ENCODE measurements at places on chromosomes 11 and 22.

GRCh38 chr11:47443028-47443700, 5.8 kb downstream of the RAPSN start:
- no peak for DNase-seq

GRCh38 chr22:32573991-32574390, 99.4 kb downstream of the FBXO7 start:
- DNase-seq, result no peak

GRCh38 chr11:44221456-44221855, 88.5 kb downstream of the ALX4 start:
- DNase-seq, result no peak

GRCh38 chr11:2549876-2550605, 105.2 kb downstream of the KCNQ1 start:
- no peak for DNase-seq

DNA sequence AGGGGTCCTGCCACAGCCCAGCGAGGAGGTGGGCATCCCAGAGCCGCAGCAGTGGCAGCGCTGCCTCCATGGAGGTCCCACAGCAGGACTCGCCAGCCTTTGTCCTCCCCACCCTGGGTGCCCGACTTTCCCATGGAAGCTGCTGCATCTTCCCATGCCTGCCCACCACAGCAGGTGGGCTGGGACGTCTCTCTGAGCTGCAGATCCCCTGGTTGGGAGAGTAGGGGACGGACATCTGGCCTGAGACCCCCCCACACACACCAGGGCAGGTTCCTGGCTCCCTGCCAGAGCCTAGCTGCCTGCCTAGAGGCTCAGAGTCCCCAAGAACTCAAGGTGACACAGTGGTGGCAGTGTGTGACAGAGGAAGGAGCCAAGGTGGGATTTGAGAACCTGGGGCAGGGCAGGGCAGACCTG, 21.5 kb upstream of the PRR5 start:
- no peak for DNase-seq
